ENCODE measurements at places on chromosomes 6 and 20.

DNA sequence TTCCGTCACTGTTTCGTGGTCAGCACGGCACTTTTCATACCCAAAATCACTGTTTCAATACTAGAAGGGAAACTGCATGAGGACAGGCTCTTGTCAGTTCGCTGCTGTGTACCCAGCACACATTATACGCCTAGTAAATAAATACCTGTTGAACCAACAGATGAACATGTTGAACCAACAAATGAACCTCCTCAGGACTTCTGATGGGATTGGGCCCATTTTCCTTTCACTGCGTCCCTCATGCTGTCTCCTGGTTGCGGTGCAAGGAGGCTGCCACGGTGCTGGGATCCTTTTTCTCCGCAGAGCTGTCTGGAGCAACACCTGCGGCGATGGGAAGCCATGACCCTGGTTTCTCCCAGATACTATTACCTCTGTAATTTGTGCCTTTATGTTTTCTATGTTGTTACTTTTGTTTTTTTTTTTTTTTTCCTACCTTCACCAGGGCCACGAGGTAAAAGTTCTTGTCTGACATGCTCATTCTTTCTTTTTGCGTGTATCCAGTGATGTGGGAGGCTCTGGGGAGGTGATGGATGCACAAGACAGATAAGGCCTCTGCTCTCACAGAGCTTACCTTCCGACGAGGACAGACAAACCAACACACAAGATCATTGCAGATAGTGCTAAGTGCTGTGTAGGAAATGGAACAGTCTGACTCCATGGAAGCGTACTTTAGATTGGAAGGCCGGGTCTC is 1.1 kb downstream of the VAPB start:
- no peak for DNase-seq

DNA sequence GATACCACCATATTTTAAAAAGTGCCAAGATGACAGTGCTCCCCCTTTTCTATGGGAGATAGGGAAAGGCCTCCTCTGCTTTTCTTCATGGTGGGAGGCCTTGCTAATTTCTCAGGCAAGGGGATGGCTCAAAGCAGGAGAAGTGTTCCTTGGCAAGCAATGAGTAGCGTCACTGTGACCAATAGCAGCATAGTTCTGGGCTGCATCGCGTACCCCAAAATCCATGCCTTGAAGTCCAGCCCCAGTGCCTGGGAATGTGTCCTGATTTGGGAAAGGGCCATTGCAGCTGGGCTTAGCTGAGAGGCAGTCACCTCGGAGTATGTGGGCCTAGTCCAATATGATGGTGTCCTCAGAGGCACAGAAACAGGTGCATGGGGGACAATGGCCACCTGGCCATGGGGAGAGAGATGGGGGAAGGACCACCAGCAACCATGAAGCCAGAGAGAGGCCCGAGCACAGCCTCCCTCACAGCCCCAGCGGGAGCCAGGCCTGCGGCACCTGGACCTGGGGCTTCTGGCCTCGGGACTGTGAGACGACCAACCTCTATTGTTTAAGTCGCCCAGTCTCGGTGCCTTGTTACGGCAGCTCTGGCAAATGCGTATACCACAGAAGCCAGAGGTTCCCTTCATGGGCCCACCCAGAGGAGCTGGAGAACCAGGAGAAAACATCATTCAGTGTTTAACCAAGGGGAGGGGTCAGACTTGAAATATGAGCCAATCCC is 153.1 kb upstream of the RPS6KA2 start:
- DNase-seq: no peak

GRCh38 chr6:88472851-88473525 is 306.8 kb upstream of the CNR1 start:
- DNase-seq: no peak

DNA sequence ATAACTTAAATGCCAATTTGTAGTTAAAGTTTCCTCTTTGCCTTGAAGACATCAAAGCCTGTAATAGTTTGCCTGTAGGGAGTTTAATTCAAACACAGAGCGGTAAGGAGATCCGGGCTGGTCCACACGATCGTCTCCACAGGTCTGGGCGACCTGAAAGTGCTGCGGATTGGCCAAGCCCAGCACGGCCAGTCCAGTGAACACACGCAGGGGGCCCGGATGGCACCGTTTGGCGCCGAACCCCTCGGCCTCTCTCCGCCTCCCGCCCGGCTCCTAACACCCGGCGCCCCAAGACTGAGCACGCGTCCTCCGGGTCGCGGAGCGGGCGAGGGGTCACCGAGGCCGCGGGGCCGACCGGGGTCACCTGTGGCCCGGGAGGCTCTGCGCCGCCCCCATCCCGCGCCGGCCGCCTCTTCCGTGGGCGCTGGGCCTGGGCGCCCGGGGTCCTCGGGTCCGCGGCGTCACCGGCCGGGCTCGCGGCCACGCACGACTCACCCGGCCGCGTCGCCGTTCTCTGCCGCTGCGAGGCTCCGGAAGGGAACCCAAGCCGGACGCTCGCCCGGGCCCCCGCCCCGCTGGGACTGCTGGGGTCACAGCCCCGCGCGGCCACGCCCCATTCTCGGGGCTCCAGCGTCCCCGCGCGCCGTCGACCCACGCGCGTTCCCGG is 481 bp downstream of the SERPINB6 start:
- no peak for DNase-seq

GRCh38 chr20:5729348-5729747 is 20.9 kb upstream of the SHLD1 start:
- DNase-seq: no peak

GRCh38 chr6:112906726-112907125 is 559.6 kb downstream of the RFPL4B start:
- DNase-seq: no peak
